Naive B cell (primary cell): ENCODE measurements at places on chromosomes 11 and 22. TPM values are rescaled to one million over a fixed set of nuclear protein-coding genes. Genes with fewer than 3 reads are reported as not detected.

GRCh38 chr11:8749202-8749601 lies 66.6 kb downstream of the RPL27A start:
- DNase-seq = no peak

GRCh38 chr11:19547044-19547443 lies 165.6 kb upstream of the NAV2 start:
- no peak for DNase-seq

GRCh38 chr22:38267086-38267485 lies 5.7 kb downstream of the TMEM184B start:
- no peak for DNase-seq

GRCh38 chr11:34314936-34315335 lies 42.9 kb downstream of the ABTB2 start:
- DNase-seq = no peak

DNA sequence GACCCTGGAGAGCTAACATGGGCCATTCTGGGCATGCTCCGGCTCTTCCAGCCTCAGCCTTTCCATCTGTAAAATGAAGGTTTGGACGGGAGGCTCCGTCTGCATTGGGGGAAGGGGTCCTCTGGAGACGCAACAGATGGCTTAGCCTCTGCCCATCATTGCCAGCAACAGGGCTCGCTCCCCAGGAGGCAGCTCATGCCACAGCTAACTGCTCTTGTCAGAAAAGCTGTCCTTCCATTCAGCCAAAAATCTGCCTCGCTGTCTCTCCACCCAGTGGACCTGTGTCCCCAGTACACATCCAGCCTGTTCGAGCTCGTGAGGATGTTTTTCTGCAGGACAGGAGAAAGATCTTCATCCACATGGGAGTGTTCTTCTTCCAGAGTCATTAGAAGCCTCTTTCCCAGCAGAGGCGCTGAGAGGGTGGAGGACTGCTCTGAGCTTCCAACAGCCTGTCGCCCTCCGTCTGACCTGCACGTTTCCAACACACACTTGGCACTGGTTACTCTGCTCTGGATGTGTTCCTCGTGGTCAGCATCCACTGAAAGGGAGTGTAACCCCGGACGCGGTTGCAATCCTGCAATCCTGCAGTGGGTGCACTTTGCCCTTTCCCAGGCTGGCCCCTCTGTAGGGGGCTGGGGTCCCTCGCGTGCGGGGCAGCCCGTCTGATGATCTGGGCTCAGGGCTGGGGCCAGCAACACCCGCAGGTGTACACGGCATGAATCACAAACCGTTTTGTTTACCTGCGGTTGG lies 1340.9 kb downstream of the TBC1D22A start:
- DNase-seq = no peak

Gene OR51B2
- not detected for polyA plus RNA-seq

Gene ZNF280A
- polyA plus RNA-seq = not detected
